ENCODE measurements at places on chromosomes 1 and 21.

GRCh38 chr21:22278366-22278765 lies 1280.2 kb downstream of the NCAM2 start:
- DNase-seq = no peak

DNA sequence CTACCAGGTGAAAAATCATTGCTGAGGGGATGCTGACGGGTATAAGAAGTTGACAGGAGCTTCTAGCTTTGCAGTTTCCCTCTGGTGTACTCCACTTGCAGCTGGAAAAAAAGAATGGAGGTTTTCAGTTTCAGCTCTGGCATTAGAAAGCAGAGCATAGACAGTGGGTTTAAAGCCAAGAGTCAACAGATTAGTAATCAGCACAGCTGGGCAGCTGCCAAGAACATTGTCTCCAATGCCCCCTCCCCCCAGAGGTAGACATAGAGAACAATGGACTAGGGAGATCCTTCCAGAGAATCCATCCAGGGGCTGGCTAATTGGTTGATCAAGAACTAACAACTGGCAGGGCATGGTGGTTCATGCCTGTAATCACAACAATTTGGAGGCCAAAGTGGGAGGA lies 10.1 kb upstream of the ZBTB8B start:
- no peak for DNase-seq

DNA sequence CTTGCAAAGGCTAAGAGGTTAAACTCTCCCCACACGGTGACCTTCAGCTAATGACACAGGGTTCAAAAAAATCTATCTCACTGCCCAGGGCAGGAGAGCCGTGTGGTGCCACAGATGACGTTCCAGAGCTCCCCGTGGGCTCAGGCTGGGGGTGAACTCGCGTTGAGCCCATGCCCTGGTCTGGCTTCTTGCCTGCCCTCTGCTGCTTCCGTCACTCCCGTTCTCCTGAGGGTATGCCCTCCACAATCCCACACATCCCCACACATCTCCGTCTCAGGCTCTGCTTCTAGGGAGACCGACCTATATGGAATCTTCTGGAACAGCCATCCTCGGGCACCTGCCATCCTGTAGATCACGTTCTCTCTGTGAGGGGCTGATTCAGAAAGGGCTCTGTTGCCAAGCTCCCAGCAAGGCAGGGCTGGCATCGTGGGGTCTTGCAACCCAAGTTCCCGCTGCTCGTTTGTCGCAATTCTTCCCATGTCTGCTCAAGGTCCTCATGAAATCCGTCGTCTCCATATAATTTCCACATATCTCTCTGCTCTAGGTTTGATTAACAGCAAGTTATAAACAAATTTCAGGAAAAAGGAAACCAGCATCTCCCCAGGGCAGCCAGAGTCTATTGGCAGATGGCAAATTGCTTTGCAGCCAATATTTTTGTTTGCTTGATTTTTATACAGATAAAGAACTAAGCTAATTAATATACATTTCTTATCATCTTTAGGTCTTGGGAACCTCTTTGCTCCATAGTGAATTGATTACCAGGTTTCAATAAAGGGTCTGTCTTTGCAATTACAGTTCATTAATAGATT lies 278.2 kb downstream of the PTPRU start:
- DNase-seq = no peak

- no peak for DNase-seq
Measured at GRCh38 chr1:231927431-231927830, 300.8 kb downstream of the DISC1 start.

DNA sequence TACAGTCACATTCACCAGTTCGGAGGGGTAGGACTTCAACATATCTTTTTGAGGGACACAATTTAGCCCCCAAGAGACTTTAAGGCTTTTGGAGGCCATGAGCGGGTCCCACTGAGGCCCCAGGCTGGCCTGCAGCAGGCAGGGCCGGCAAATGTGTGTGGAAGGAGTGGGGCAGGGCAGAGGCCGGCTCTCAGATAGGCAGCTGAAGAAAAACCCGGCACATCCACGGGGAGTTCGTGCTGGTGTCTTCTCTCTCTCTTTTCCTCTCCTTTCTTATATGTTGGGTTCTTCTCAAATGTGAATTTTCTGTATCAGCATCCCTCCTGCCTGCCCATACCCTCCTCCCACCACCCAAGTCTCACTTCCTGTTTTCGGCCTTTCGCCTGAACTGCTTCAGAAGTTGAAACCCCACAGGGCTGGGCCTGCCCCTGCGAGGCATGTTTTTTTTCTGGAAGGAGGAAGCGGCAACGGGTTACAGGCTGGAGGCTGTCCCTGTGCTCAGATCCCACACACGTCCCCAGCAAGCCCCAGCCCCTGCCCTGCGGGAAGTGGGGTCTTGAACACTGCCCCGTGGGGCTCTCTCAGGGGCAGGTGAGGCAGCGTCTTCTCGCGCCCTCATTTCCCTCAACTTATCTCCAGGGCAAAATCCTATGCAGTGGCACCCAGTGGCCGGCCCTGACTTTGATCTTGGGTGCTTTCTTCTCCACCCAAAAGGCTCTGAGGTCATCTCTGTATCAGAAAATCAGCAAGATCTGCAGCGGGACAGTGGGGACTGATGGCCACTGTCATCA lies 9.7 kb upstream of the UMODL1 start:
- no peak for DNase-seq

- DNase-seq = no peak
Measured at GRCh38 chr1:26327956-26328362, 10.2 kb downstream of the CD52 start.

DNA sequence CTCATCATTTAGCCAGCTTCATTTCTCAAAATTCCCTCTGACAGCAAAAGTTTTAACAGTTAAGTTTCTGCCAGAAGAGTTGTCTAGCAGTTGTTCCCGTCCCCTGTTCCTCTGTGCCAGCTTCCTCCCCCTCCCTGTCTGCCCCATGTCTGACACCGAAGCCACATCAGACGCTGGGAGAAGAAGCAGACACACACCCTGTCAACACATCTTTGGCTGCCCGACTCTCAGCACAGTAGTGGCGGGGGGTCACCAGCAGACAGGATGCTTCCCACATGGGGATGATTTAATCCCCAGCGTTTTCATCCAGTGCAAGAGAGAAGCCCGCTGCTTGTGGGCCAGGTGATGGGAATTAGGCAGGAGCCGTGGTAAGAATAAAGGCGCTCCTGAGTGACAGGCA lies 379.4 kb upstream of the RUNX1 start:
- DNase-seq = peak; percentile 8

GRCh38 chr1:170530972-170531757 lies 801 bp upstream of the GORAB start:
- DNase-seq = no peak

DNA sequence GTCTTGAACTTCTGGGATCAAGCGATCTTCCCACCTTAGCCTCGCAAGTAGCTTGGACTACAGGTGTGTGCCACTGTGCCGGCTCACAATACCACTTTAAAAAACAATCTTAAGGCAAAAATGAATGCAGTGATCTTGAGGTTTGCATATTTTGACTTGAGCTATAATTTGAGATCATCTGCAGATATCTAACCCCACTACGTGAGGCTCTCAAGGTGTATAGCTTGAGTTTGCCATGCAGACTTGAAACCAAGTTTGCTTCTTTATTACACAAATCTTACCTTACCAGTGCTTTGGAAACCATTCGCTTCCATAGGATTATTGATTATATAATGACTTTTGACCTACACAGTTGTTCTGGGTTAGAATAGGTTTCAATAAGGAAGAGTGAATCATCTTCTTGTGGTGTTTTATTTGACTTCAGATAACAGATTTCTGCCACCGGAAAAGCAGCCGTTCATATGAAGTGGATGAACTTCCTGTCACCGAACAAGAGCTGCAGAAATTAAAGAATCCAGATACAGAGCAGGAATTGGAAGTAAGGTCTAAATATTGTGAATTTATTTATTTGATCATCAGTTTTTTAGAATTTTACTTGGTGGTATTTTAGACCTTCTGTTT lies 155.1 kb downstream of the VPS13D start:
- no peak for DNase-seq

DNA sequence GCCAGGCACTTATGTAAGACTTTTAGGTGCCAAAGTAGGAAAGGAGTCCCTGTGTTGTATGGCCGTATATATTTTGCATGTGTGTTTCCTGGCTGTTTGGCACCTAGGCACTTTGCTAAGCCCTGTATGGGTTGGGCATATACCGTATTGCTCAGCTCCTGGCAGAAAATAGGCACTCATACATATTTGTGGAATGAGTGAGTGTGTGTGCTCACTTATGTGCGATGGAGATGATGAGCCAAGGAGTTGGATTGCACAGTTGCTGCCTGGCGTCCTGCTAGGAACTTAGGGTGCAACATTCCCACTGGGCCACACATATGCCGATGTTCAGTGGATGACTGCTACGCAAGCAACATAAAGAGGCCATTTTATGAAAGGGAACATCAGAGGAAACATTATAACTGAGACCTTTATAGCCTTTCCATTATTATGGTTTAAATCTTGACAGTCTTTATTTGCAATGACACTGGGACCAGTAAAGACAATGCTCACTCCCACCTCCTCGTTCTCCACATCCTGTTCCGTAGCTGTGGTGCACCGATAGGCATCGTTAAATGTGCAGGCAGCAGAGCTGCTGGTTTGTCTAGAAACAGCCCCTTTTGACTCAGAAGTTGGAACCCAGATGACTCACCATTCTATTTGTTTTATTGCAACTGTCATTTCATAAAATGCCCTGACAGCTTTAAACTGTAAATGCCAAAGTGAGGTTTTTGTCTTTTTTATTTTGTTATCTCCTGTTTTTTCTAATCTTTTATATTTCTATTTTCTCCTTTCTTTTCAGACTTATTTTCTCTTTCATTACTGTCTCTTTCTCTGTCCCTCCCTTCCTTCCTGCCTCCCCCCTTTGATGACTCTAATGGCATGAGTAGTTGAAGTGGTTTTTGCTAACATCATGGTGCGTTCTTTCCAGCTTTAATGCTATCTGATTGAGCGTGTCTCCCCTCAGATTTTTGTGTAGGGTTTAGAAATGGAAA lies 36.1 kb downstream of the PEX14 start:
- DNase-seq = peak; percentile 30

DNA sequence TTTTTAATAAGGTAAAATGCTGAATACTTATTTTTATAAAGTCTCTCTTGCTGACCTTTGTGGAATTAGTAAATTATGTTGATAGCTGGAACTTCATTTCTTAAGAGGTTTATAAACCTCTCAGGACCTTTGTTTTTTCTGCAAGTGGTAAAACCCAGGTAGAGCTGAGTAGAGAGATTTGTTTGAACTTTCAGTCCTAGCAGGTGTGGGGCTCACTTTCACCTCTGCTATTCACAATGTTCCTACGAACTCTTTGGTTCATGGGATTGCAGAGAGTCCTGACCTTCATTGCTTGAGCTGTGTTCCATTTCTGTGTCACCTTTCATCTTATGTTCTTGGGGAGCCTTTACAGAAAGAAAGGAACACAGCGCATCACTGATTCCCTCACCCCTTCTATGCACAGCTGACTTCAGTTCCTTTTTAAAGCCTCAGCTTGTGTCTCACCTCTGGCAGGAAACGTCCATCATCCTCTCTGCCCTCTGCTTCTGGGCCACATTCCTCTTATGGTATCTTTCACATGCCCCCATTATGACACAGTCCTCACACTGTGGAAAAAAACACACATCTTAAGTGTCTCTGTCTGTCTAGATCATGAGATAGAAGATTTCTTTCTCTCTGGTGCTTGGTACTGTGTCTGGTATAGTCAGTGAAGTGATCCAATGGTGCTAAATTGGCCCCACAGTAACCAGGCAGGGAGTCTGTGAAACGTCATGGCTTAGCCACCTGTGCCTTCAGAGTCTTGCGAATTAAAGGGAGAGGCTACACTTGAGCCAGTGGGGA lies 262.5 kb upstream of the B3GALT2 start:
- DNase-seq = no peak

- no peak for DNase-seq
Measured at GRCh38 chr1:45787905-45788304, 15.5 kb upstream of the MAST2 start.

- DNase-seq = no peak
Measured at GRCh38 chr1:68506386-68506785, 9.5 kb upstream of the DEPDC1 start.

- DNase-seq = no peak
Measured at GRCh38 chr1:90509225-90510048, 207.7 kb downstream of the BARHL2 start.

- DNase-seq = no peak
Measured at GRCh38 chr1:223531742-223532341, 133.7 kb downstream of the CAPN8 start.

DNA sequence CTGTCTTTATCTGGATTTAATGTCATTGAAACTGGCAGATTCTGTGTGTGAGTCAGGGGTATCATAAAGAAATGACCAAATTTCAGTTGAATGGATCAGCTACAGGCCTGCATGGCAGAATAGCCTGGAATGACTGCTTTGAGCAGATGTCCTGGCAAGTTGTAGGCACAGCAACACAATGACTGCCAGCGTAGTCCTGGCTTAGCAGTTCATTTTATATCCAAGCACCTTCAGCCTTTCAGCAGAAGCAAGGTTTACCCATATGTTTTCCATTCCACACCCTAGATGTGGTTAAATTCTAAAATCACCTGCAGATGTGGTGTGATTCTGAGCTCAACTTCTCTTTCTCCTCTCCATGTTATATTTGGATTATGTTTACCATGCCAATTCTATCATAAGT lies 22.3 kb upstream of the PTGFR start:
- DNase-seq = no peak

GRCh38 chr21:23445307-23445706 lies 2162.0 kb downstream of the MRPL39 start:
- no peak for DNase-seq

- DNase-seq = no peak
Measured at GRCh38 chr1:94679332-94680038, 137.9 kb upstream of the F3 start.

- no peak for DNase-seq
Measured at GRCh38 chr1:65237503-65237902, 71.8 kb upstream of the DNAJC6 start.

DNA sequence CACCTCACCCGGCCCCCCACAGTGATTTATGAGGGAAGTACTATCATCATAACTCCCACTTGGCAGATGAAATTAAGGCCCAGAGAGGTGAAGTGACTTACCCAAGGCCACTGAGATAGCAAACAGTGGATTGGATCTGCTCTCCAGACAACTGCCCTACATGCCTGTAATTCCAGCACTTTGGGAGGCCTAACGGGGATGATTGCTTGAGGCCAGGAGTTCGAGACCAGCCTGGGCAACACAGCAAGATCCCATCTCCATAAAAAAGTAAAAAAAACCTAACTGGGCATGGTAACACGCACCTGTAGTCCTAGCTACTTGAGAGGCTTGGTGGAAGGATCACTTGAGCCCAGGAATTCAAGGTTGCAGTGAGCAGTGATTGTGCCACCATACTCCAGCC lies 14.2 kb upstream of the RNF19B start:
- no peak for DNase-seq

DNA sequence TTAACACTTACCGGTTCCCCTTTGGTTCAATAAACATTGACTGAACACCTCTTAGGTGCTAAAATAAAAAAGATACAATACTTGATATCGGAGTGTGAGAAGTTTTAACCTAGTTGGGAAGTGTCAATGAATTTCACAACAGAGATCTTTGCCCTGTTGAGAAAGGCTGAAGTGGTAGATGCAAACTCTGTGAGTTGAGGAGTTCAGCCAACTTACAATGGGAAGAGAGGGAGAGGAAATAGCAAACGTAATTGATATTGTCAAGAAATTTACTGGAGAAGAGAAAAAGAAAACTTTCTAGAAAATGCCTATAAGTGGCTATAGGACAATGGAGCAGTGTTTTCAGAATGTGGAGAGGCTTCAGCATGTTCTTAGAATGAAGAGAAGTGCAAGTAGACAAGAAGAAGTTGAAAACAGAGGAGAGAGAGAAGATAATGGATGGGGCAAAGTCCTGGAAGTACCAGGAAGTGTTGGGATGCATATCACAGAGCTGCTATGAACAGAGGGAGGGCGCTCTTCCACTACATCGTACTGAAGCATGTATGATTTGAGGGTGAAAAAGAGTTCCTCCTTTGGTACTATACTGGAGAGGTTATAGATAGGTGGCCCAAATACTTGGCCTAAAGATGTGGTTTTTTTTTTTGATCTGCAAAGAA lies 48.9 kb downstream of the MEF2D start:
- DNase-seq = no peak

Measured in effector CD8-positive, alpha-beta T cell (primary cell).